ENCODE measurements at places on chromosomes 6 and 20.

GRCh38 chr20:18176318-18176785, 38.7 kb downstream of the KAT14 start:
- no peak for DNase-seq

DNA sequence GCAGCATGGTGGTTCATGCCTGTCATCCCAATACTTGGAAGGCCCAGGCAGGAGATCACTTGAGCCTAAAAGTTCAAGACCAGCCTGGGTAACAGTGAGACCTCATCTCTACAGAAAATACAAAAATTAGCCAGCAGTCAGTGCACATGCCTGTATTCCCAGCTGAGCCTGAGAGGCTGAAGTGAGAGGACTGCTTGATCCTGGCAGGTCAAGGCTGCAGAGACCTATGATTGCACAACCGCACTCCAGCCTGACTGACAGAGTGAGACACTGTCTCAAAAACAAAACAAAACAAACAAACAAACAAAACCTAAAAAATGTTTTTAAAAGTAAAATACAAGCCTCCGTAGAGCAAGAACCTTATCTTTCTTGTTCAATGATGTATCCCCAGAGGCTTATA, 6.0 kb downstream of the CEP85L start:
- DNase-seq: no peak

- peak; percentile 11 for DNase-seq
These were observed 200.5 kb upstream of the POU3F2 start for GRCh38 chr6:98633886-98634285.

GRCh38 chr6:3230900-3231246, 3.4 kb upstream of the TUBB2B start:
- peak; percentile 35 for DNase-seq

DNA sequence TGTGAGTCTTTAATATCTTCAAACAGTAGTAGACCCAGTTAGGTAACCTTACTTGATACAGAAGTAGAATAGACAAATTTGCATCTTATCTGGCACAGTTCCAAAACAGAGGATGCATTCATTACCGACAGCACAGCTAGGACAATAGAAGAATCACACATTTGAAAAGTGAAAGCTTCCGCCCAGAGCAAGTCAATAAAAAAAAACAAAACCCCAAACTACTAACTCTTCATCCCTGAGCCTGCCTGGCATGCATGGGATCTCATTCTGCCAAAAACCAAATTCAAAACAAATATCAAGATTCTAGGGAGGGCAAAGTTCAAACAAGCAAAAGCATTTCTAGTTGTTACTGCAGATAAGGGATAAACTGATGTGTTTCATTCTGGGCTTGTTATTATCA, 235.4 kb downstream of the BTBD9 start:
- no peak for DNase-seq

DNA sequence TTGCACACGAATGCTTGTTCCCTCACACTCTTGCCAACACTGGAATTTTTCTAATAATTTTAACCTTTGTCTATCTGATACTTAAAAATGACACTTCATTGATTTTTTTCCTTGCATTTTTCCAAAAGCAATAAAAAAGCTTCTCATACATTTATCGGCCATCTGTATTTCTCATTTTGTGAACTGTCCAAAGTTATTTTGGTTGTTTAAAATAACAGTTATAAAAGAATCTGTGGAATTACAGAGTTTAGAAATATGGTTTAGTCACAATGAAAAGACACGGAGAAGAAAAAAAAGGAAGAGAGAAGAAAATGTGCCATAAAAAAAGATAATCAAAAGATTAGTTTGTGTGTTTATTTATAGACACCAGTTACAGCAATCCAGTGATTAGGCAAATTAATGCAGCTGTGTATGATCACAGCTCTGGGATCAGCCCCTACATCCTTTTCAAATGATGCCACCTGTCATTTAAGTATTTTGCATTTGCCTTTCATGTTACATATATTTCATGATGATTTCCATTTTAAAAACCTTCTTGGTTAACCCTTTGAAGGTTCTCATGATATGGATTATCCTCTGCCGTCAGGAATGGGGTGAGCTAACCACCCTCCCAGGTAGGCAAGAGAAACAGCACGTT, 171.7 kb downstream of the BACH2 start:
- DNase-seq: no peak

DNA sequence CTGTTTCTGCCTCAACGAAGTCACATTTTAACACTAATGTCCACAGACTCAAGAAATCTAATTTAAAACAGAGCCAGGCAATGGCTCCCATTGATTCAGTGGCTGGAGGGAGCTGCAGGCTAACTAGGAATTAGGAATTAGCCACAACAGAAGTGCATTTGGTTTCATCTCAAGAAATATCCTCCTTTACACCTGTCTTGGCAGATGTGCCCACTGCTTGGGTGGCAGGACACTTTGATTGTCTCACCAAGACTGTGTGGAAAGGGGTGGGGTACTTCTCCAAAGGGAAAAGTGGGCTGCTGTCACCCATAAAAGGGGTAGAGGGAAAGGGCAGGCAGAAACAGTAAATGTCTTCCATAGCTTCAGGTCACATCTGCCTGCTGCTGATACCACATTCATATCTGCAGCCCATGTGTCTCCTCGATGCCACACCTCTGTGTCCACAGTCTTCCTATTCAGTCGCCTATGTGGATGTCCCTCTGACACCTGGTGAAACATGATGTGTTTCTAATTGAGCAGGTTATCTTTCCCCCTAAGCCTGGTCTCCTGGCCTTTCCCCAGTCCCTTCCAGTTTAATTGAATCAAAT, 10.9 kb upstream of the OSER1 start:
- DNase-seq: no peak

- peak; percentile 92 for DNase-seq
These were observed 4.6 kb downstream of the SMIM29 start for GRCh38 chr6:34243901-34244884.

DNA sequence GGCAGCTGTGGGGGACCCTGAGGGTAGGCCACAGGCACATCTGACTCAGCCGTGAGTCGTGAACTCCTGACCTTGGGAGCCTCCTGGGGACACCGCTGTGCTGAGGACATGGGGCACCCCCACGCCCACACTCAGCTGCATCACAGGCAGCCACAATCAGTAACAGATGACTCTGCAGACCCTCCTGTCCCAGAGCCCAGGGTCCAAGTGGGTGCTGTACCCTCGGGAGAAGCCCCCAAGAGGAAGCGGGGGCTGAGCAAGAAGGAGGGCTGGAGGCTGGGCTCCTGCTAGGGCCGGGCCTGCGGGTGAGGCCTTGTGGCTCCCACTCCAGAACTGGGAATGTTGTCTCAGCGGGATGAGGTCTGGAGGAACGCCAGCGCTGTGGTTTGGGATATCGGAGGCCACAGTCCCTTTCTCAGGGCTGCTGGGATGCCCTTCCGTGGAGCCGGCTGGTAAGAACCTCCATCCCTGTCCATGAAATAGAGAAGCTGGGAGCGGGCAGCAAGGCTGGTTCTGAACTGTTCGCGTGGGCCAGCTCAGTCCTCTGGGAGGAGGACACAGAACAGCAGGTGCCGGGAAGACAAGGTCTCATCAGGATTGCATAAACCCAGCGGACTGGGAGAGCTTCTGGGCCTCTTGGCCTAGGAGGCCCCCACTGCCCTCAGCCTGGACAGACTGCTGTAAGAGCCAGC, 3.1 kb upstream of the LAMA5 start:
- peak; percentile 95 for DNase-seq

DNA sequence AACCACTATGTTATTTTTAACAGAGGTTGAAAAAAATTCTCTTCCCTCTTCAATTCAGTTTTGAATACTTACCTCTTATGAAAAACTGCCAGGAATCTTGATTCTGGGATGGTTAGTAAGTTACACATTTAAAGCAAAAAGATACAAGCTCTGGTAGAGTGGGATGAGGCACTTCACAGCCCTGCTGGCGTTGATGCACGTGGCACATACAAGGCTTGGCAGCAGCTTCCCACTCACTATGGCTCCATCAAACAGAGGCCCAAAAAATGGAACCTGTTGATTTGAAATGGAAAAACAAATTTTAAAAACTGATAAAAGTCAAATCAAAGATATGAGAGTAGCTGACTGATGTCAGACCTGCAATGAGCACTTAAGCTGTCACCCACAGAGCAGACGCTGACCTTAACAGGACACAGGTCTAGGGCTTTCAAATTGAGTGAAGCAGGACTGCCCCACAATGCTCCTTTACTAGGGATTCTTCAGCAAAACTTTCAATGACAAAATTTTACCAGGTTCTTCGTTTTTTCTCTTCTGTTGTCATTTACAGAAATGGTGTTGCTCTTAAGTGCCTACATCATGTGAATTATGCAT, 104.9 kb downstream of the INSM1 start:
- no peak for DNase-seq

GRCh38 chr6:2215342-2215741, 30.1 kb downstream of the GMDS start:
- DNase-seq: no peak

DNA sequence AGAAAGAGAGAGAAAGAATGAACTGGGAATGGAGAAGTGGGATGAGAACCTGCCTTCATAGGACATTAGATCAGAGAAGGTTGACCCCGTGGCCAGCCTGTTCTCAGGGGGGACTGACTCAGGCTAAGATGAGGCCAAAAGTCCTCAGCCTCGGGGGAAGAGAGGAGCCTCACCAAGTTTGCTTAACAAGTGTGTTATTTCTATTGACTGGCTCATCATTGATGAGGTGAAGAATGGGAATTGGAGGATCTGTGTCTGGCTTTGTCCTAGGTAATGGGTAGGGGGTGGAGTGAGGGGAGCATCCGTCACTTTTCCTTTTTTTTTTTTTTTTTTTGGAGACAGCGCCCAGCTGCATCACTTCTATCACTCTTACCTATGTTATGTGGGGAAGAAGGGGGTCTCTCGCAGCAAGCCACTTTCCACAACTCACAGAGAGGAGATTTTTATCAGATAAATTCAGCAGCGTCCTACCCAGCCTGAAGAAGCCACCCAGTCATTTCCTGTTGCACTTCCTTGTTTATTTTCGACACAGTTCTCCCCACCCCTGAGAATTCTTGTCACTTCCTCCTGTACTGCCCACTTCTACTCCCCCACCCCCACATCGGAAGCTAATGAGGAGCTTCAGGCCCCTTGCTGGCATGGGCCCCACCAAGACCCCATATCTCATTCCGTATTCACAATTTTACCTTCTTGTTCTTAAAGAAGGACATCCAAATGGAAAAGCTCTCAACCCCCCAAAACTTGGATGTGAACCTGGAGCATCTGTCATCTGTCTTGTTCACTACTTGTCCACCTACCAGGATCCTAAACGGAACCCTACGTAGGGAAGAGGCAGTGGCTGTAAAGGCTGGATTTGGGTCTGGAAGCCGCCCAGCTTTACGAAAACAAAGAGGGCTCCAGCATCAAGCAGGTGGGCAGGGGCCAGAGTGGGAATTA, 2.8 kb upstream of the RNASET2 start:
- no peak for DNase-seq

DNA sequence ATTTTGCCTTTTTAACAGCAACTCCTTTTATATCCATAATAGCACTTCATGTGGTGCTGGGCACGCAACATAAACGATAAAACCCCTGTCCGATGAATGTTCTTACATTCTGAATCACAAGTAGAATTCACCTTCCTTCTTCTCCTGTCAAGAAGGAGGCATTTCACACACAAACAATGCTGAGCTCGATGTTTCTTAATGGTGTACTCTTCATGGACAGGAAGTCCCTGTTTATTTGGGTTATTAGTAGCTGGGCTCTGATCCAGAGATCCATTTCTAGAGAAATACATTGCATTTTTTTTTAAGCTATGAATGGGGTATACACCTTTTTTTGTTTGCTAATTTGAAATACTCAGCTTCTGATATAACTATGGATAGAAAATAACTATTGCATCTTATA, 82.4 kb downstream of the PPP1R3G start:
- DNase-seq: no peak

DNA sequence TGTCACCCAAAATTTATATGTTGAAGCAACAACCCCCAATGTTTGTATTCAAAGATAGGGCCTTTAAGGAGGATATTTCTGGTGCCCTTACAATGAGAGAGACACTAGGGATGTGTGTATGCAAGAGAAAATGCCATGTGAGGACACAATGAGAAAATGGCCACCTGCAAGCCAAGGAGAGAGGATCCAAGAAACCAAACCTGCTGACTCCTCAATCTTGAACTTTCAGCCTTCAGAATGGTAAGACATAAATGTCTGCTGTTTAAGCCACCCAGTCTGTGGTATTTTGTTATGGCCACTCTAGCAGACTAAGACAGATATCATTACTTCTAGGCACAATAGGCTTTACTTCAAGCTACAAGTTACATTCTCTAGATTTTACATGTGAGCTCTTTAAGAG, 1145.1 kb upstream of the MAP3K7 start:
- DNase-seq: no peak

GRCh38 chr20:6348908-6349307, 226.1 kb upstream of the FERMT1 start:
- DNase-seq: no peak

GRCh38 chr6:126388104-126388598, 48.2 kb downstream of the CENPW start:
- no peak for DNase-seq

GRCh38 chr20:18628330-18628920, 40.6 kb downstream of the DTD1 start:
- peak; percentile 62 for DNase-seq

- no peak for DNase-seq
These were observed 267.9 kb upstream of the SASH1 start for GRCh38 chr6:148074738-148075137.

DNA sequence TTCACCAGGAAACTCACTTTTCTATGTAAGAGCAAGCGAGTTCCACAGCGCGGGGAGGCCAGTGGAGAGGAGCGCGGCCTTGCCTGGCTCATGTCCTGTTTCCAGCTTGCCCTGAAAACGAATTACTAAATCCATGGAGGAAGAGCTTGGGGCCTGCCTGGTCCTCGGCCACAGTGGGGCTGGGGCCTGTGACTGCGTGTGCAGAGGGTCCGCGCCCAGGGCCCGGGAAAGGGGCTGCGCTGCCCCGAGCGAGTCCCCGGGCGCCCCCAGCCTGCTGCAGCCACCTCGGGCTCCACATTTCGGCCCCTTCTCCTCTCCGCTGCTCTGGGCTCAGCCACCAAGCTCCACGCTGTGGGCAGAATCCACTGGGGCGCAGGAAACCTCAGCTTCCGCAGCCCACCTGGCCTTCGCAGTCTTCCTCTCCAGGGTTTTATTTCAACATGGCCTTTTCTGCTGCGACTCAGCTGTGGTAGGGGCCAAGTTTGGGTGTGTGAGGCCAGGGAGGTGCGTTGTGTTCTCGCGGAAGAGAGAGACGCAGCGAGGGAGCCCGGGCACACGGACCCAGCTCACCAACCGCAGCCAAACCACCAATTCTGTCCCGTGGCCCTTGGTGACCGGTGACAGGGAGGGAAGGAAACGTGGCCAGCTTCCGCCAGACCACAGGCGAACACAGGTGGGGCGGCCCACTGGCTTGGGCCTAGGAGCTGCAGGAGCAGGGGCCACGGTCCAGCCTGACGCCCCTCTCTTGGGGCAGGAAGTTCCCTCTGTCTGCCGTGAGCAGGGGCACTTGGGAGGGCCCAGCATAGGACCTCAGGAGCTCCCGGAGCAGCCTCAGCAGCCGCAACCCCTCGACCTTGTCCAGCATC, 211.4 kb downstream of the ERMARD start:
- DNase-seq: no peak

DNA sequence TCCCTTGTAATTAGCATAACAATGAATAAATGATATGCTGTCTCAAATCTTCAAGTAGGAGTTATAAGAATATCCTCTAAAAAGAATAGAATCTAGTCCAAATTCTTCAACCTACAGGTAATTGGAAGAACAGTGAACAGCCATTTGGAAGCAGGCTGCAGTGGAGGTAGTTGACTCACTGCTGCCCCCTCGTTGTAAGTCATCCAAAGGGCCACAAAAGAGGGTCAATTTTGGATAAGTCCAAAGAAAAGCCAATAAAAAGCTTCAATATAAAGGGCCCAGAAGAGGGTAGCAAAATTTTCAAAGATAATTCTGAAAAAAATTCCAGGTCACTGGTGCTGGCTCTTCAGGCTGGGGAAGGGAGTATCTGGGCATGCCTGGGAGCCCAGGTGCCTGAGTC, 60.8 kb upstream of the SSTR4 start:
- no peak for DNase-seq
